Cardiac muscle cell (in vitro differentiated cells and primary cell): ENCODE measurements at places on chromosomes 11 and 22. TPM values are rescaled to one million over a fixed set of nuclear protein-coding genes. Genes with fewer than 3 reads are reported as not detected.

- H3K36me3 ChIP-seq, result no peaks in the 10 kb centered on the region
- peaks cover 34% of the 10 kb centered on the region for H3K27me3 ChIP-seq
- H3K4me3 ChIP-seq, result no peak overlapping the region
- no peak for DNase-seq
- H3K4me1 ChIP-seq, result no peaks in the 10 kb centered on the region
Measured at GRCh38 chr11:18144243-18144642, 11.9 kb downstream of the MRGPRX3 start.

Gene SMIM35
- not detected in 2 replicates for total RNA-seq

Gene NXPE2
- total RNA-seq, result 0.18 and 0.48 TPM in 2 replicates

- H3K27me3 ChIP-seq, result no peaks in the 10 kb centered on the region
- no peak overlapping the region for H3K4me3 ChIP-seq
- DNase-seq, result no peak
- H3K36me3 ChIP-seq, result peaks cover 19% of the 10 kb centered on the region
- no peak overlapping the region for H3K27ac ChIP-seq
Measured at GRCh38 chr22:24400034-24400725, 27.2 kb upstream of the ADORA2A start.

DNA sequence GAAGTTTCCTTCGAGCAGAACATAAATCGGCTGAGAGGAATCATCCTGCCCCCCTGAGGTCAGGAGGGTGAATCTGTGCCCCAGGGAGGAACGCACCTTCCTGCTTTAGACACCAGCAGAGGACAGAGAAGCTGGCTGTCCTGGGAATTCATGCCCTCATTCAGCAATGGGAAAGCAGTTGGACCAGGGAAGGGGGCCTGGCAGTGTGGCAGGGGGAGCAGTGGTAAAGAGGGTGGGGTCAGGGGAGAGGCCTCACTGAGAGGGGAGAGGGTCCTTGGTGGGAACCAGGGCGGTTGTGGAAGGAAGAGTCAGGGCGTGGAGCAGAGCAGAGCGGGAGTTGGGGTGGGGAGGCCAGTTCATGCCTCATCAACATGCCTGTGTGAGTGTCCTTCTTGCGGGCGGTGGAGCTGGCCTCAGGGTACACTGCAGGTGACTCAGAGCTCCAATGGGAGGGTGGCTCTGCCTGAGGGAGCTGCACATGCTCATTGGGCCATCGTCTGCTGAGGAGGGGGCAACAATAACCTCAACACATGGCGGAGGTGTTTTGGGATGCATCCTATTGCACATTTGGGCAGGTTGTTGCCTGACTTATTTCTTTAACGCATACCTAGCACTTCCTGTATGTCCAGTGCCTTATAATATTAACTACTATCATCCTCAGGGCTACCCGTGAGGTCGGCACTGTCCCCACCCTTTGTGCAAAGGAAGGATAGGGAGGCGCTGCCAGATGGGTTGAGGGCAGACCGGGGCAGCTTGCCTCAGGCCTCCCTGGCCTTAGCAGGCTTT lies 23.2 kb downstream of the MED15 start:
- peak; percentile 36 for DNase-seq
- peak overlapping the region; percentile 90 for H3K27ac ChIP-seq
- H3K4me1 ChIP-seq, result peaks cover 46% of the 10 kb centered on the region
- H3K4me3 ChIP-seq, result no peak overlapping the region
- peaks cover 4% of the 10 kb centered on the region for H3K36me3 ChIP-seq
- H3K27me3 ChIP-seq, result no peaks in the 10 kb centered on the region

GRCh38 chr22:38317122-38317994 lies at the start of gene CSNK1E:
Gene CSNK1E, minus strand, starts transcription at chr22:38317433. Its CDS starts 3,276 bp downstream, at chr22:38314157.
- H3K36me3 ChIP-seq, result peaks cover 2% of the 10 kb centered on the region
- no peaks in the 10 kb centered on the region for H3K27me3 ChIP-seq
- H3K4me3 ChIP-seq, result peak within 1 kb of the TSS; percentile 90
- H3K27ac ChIP-seq, result peak within 1 kb of the TSS; percentile 99
- peak; percentile 77 for DNase-seq

GRCh38 chr22:18071968-18072310 lies 5.9 kb upstream of the PEX26 start:
- peaks cover 5% of the 10 kb centered on the region for H3K4me1 ChIP-seq
- H3K27me3 ChIP-seq, result no peaks in the 10 kb centered on the region
- no peaks in the 10 kb centered on the region for H3K36me3 ChIP-seq

DNA sequence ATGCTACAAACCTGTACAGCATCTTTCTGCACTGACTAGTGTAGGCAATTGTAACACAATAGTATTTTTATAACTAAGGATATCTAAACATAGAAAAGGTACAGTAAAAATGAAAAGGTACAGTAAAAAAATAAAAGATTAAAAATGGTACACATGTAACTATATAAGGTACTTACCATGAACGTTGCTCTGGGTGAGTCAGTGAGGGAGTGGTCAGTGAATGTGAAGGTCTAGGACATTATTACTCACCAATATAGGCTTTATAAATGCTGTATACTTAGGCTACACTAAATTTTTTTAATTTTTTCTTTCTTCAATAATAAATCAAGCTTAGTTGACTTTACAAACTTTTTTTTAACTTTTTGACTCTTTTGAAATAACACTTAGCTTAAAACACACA lies 59.9 kb downstream of the EIF3M start:
- H3K36me3 ChIP-seq, result no peaks in the 10 kb centered on the region
- H3K4me3 ChIP-seq, result no peak overlapping the region
- H3K27me3 ChIP-seq, result no peaks in the 10 kb centered on the region
- DNase-seq, result no peak
- no peaks in the 10 kb centered on the region for H3K4me1 ChIP-seq

GRCh38 chr11:116515664-116516184 lies 257.1 kb downstream of the BUD13 start:
- no peak overlapping the region for H3K4me3 ChIP-seq
- no peak overlapping the region for H3K27ac ChIP-seq
- no peaks in the 10 kb centered on the region for H3K4me1 ChIP-seq
- no peaks in the 10 kb centered on the region for H3K36me3 ChIP-seq
- H3K27me3 ChIP-seq, result no peaks in the 10 kb centered on the region

GRCh38 chr11:71080239-71081097 lies 171.9 kb downstream of the SHANK2 start:
- H3K4me1 ChIP-seq, result no peaks in the 10 kb centered on the region
- DNase-seq, result peak; percentile 78
- H3K27me3 ChIP-seq, result no peaks in the 10 kb centered on the region
- no peaks in the 10 kb centered on the region for H3K36me3 ChIP-seq
- H3K27ac ChIP-seq, result no peak overlapping the region
- no peak overlapping the region for H3K4me3 ChIP-seq

Gene TRPC6
- 0.07 TPM in 1 of 2 replicates, not detected in the other for total RNA-seq

- no peak overlapping the region for H3K27ac ChIP-seq
- H3K27me3 ChIP-seq, result no peaks in the 10 kb centered on the region
- DNase-seq, result no peak
- H3K4me3 ChIP-seq, result no peak overlapping the region
Measured at GRCh38 chr11:10315083-10315482, 10.2 kb downstream of the ADM start.

GRCh38 chr22:37017356-37017755 lies 1.9 kb downstream of the TST start:
- no peaks in the 10 kb centered on the region for H3K27me3 ChIP-seq
- H3K4me3 ChIP-seq, result no peak overlapping the region
- no peaks in the 10 kb centered on the region for H3K36me3 ChIP-seq

GRCh38 chr11:5626196-5626595 lies 1.4 kb downstream of the TRIM34 start:
- no peaks in the 10 kb centered on the region for H3K36me3 ChIP-seq
- H3K27ac ChIP-seq, result no peak overlapping the region

Gene PATE2
- total RNA-seq, result 0.11 TPM in 1 of 2 replicates, not detected in the other

DNA sequence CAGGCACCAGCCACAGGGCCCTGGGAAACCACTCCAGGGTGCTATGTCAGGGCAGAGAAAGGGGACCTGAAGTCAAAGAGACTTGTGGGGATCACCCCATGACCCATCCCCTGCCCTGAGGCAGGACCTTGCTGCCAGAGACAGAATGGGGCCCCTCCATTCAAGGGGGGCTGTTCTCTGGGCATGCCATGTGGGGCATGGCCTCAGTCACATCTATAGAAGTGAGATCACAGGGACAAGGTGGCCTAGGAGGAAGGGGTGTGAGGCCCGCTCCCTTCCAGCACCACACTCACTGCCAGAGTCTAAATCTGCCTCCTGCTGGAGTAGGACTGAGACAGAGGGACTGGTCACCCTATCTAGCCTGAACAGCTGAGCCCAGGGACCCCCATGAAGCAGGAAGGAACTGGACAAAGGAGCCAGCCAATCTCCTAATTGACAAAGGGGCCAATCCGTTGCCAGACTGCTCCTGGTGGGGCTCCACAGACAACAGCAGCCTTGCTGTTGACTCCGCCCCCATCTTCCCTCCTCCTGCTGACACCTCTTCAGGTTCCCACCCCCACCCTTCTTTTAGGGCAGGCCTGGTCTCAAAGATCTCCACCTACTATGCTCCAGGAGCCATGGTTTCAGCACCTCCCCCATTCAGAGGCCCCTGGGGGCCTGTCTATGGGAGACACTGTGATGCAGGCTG lies 26.0 kb downstream of the NEAT1 start:
- H3K27me3 ChIP-seq, result no peaks in the 10 kb centered on the region
- DNase-seq, result no peak

Gene SCO2
- total RNA-seq, result 4.1 TPM in 1 of 2 replicates, not detected in the other

DNA sequence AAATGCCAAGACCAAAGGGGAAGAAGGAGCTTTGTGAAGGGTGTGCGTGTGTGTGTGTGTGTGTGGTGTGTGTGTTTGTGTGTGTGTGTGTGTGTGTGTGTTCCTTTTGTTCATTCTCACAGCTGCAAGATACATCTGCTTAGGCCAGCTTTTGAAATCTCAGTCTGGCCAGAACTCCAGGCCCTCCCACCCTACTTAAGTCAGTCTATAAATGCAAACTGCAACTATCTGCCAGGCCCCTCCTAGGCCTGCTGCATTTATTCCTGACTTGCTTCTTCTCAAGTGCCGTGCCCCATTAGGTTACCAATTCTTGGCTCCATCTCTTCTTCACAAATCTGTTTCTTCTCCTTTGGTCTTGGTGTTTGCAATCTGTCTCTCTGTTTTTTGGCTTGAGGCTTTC lies 21.6 kb upstream of the RIC3 start:
- no peak overlapping the region for H3K4me3 ChIP-seq
- no peak for DNase-seq
- no peaks in the 10 kb centered on the region for H3K36me3 ChIP-seq
- no peaks in the 10 kb centered on the region for H3K4me1 ChIP-seq

Gene GPR83
- 0.11 and 0.15 TPM in 2 replicates for total RNA-seq

GRCh38 chr11:63517156-63517555 lies 11.3 kb downstream of the LGALS12 start:
- H3K4me1 ChIP-seq, result no peaks in the 10 kb centered on the region
- H3K36me3 ChIP-seq, result no peaks in the 10 kb centered on the region
- H3K4me3 ChIP-seq, result no peak overlapping the region
- H3K27me3 ChIP-seq, result no peaks in the 10 kb centered on the region

Gene ART5
- total RNA-seq, result 44.9 and 49.9 TPM in 2 replicates

GRCh38 chr11:73372375-73372993 lies 3.7 kb upstream of the RELT start:
- H3K27ac ChIP-seq, result no peak overlapping the region
- H3K4me1 ChIP-seq, result peaks cover 8% of the 10 kb centered on the region
- H3K36me3 ChIP-seq, result no peaks in the 10 kb centered on the region
- no peaks in the 10 kb centered on the region for H3K27me3 ChIP-seq

GRCh38 chr22:23210428-23211170 lies 30.3 kb downstream of the BCR start:
- H3K4me3 ChIP-seq, result no peak overlapping the region
- peaks cover 10% of the 10 kb centered on the region for H3K4me1 ChIP-seq
- no peak for DNase-seq
- no peaks in the 10 kb centered on the region for H3K36me3 ChIP-seq

Gene PIK3IP1
- total RNA-seq, result 7.2 and 9.8 TPM in 2 replicates

- H3K4me3 ChIP-seq, result no peak overlapping the region
- H3K4me1 ChIP-seq, result no peaks in the 10 kb centered on the region
- H3K27me3 ChIP-seq, result no peaks in the 10 kb centered on the region
Measured at GRCh38 chr22:48135592-48135991, 1373.1 kb downstream of the TBC1D22A start.

DNA sequence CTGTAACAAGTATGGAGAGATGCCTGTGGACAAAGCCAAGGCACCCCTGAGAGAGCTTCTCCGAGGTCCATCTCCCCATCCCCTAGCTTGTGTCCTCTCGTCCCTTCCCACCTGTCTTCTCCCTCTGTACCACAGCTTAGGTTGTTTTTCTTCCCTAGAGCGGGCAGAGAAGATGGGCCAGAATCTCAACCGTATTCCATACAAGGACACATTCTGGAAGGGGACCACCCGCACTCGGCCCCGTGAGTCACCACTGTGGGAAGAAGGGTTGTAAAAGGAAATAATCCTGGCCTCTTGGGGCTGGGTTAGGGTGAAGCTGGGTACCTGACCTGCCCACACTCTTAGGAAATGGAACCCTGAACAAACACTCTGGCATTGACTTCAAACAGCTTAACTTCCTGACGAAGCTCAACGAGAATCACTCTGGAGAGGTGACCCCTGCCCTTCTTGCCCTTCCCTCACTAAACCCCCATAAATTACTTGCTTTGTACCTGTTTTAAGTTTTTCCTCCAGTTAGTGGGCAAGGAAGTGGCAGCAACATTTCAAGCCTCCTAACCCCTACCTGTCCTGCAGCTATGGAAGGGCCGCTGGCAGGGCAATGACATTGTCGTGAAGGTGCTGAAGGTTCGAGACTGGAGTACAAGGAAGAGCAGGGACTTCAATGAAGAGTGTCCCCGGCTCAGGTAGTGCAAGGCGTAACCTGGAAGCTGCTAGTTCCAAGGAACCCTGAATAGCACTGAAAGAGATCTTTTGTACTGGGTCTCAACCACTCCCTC lies 3.1 kb downstream of the TAF10 start:
- peak overlapping the region; percentile 99 for H3K27ac ChIP-seq
- peaks cover 34% of the 10 kb centered on the region for H3K36me3 ChIP-seq
- no peaks in the 10 kb centered on the region for H3K27me3 ChIP-seq

DNA sequence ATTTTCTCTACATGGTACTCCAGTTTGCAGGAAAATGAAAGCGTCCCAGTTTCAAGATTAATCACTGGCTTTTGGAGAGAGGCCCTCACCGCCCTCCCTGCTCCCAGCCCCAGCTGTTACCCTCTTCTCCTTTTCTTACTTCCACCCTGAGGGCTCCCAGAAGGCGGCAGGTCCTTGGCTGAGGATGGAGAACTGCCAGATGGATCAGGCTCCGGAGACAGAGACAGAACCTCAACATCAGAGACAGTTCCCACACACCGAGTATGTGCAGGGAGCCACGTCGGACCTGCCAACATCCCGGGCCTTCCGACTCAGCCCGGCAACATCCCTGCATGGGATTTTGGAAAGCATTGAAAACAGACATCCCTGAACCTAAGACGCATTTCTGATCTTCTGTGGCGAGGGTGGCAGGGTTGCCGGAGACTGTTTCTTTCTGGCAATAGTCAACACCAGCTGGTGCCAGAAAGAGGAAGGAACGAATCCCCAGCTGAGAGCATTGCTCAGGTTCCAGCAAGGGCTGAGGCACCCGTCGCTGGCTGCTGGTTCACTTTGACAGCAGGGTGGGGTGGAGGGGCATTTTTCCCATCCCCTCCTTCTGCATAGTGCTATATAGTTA lies 467.1 kb downstream of the MIAT start:
- peaks cover 11% of the 10 kb centered on the region for H3K4me1 ChIP-seq
- H3K36me3 ChIP-seq, result no peaks in the 10 kb centered on the region
- DNase-seq, result no peak
- peaks cover 7% of the 10 kb centered on the region for H3K27me3 ChIP-seq
- H3K4me3 ChIP-seq, result no peak overlapping the region
- H3K27ac ChIP-seq, result no peak overlapping the region
